ENCODE measurements at places on chromosomes 3 and 15.

DNA sequence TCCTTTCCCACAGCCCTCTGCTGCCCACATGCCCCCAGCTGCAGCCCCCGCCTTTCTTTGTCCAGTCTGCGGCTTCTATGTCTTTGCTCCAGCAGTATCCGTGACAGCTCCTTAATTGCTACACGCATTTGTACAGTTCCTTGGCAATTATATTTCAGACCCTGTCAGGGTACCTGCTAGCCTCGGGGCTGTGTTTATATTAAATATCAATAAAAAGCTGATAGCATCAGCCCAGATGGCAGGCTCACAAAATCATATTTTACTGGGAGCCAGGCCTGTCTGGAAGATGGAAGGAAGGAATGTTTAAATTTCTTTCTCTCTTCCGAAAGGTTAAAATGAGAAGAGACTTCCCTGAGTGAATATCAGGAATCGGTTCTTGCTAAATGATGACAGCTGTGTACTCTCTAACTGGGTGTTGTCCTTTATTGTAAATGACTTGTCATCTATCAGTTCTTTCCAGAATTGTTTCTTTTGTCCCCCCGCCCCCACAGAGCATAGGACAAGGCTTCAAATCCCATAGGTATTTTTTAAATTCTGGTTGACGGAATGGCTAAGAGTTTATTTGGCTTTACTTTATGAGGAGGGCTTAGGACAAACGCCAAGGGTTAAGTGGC, 378.1 kb downstream of the LRTM1 start:
- no peak for DNase-seq

- DNase-seq: no peak
Observed at GRCh38 chr3:113158171-113158570, 53.2 kb upstream of the BOC start.

GRCh38 chr3:52153389-52154096, 680 bp downstream of the POC1A start:
- no peak for DNase-seq

GRCh38 chr3:15982667-15983196, 185.0 kb upstream of the ANKRD28 start:
- no peak for DNase-seq

- no peak for DNase-seq
Observed at GRCh38 chr15:69616558-69616957, 163.9 kb downstream of the RPLP1 start.

DNA sequence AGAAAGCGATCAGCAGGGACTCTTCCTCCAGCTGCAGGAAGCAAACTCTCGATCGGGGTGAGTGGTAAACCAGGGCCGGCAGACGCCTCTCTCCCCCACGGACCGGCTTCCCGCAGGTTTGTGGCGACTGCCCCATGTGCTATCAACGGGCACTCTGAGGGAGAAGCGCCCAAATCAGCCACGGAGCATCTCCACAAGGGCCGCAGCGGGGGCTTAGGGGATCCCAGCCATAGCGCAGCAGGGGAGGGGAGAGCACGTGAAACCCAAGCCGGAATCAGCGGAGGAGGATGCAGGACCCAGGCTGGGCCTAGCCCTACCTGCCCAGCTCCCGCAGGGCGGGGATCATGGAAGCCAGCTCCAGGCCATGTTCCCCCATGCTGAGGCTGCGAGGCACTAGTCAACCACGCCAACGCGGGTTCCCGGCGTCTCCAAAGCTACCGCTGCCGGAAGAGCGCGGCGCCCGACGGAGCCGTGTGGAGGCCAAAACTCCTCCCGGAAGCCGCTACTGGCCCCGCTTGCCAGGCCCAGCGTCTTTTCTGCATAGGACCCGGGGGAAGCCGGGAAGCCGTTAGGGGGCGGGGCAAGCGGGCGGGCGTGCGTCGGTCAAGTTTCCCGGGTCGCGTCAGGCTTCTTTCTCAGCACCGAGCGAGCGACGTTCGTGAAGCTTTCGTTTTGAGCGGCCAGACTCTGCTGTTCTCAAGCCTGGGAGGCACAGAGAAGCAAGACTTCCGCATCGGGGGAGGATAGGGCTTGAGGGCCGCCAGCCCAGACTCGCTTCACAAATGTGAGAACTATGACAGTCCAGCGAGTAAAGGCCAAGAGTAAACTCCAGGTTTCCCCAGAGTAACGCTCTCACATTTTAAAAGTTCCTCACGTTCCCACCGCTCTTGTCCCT, at the start of gene ATR:
Gene ATR, minus strand, starts transcription at position 405 of the 895 bp plus-strand sequence. Its CDS starts 29 bp downstream, at position 376.
- peak; percentile 96 for DNase-seq

DNA sequence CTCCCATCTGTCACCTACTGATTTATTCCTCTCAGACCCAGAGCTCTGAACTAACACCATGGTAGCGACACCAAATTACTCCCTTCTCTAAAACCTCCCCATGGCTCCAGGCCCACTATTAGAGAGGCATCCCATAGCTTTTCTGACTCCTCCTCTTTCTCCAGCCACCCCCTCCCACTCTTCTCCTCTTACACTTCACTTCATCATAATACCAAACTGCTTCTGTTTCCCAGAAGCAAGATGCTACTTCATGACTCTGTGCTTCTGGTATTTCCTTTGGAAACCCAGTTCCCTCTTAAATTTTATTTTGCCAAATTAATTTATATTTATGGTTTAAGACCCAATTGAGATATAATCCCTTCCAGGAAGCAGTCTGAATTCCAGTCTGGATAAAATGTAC, 465.1 kb upstream of the PDZRN3 start:
- DNase-seq: no peak

DNA sequence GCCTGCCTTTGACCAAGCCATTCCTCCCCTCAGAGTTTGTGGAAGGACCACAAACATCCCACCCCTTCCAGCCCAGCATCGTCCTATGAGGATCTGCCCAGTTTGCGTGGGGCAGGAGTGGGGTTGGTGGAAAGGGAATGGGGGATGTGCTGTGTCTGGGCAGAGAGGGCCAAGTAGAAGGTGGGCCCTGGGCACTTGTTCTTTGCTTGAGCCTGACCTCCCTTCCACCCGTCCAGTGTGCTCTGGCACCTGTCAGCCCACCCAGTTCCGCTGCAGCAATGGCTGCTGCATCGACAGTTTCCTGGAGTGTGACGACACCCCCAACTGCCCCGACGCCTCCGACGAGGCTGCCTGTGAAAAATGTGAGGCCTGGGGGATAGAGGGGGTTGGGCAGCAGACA, 10.3 kb downstream of the SPINT1 start:
- DNase-seq: no peak

GRCh38 chr3:37491776-37492175, 317.4 kb upstream of the LRRFIP2 start:
- no peak for DNase-seq

GRCh38 chr3:61928039-61928438, 366.7 kb downstream of the PTPRG start:
- no peak for DNase-seq

- DNase-seq: no peak
Observed at GRCh38 chr3:51122944-51123343, 262.1 kb upstream of the MANF start.

GRCh38 chr15:48888191-48888590, 10.3 kb downstream of the EID1 start:
- no peak for DNase-seq

DNA sequence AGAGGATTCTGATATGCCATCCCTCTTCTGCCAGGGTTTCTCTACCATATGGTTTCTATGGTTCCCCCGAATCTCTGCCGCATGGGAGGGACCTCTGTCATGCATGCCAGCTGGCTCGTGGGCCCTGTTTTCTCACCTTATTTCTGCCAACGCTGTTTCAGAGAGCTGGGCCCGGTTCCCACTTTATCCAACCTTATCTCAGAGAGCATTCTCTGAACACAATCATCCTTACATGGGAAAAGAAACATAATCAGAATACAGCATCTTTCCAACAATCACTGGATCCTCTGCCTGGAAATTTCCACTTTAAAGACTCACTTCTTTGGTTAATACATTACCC, 234.5 kb upstream of the ZBTB20 start:
- DNase-seq: no peak

- no peak for DNase-seq
Observed at GRCh38 chr3:140088513-140088912, 153.5 kb downstream of the CLSTN2 start.

DNA sequence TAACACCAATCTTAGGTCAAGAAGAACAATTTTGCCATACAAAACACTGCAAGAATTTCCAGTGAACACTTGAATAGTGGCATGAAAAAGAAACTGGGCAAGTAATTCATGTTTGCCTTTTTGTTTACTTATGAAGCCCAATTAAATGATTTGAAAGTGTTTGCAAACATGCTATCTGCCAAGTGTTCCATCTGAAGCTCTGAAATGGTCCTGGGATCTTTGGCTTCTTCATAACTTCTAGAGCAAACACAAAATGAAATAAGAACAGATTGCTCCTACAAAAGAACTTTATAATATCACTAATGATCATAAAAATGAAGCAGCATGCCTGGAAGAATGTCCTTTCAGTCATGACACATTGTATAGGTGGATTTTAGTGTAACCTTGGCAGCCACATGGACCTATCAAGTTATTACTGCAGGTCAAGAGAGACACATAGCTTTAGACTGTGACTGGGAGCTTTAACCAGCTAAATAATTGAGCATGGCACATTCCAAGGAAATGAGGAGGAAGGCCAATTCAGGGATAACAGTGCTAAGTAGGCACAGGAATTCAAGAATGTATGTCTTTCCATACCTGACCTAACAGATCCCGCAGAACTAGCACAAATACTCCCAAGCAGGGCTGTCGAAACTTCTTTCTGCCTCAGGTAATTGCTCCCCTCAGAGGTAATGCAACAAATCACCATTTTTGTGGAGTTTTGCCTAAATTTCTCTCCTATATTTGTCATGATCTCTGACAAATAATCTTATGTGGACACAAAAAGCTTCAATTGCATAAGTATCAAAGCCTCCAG, 144.6 kb downstream of the DUT start:
- DNase-seq: no peak

DNA sequence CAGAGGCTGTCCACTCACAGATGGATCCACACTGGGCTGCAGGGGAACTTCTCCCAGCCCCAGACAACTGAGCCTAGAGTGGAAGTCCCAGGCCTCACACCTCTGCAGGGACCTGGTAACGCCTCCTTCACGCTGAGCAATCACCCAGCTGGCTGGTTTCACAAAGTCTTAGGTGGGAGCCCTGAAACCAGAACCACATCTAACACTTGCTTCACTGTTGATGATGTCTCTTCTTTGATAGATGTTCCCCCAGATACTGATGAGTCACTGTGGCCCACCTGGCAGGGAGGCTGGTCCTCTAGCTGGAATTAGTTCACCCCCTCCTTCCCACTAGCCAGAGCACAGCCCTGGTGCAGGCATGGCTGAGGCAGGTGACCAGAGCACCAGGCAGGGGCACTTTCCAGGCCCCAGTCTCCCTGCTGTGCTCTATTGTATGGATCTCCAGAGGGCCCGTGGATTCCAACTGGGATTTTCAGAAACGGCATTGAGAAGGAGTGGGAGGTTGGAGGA, 33.5 kb downstream of the MYL3 start:
- DNase-seq: peak; percentile 35

- no peak for DNase-seq
Observed at GRCh38 chr3:23811919-23812318, 6.2 kb downstream of the UBE2E1 start.

GRCh38 chr3:20073683-20074082, 33.4 kb downstream of the KAT2B start:
- DNase-seq: no peak

GRCh38 chr3:48855681-48856447, 8.2 kb upstream of the PRKAR2A start:
- no peak for DNase-seq

GRCh38 chr3:181510500-181510899, 201.2 kb upstream of the SOX2 start:
- DNase-seq: no peak

DNA sequence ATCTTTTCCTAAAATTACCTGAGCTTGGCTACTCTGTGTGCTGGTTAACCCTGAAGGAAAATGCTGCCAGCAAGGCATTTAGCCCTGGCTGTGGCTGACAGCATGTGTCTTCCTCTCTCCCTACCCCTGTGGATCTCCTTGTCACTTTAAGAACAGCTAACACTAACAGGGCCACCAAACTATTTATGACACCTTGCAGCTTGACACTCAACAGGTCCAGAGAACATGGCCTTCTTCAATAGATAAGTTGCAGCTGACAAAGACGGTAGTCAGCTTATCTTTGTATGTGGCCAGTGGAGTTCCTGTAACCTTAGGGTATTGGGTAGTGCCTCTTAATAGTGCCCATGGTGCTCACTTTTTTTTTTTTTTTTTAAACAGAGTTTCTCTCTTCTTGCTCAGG, 32.0 kb upstream of the COPB2 start:
- no peak for DNase-seq

DNA sequence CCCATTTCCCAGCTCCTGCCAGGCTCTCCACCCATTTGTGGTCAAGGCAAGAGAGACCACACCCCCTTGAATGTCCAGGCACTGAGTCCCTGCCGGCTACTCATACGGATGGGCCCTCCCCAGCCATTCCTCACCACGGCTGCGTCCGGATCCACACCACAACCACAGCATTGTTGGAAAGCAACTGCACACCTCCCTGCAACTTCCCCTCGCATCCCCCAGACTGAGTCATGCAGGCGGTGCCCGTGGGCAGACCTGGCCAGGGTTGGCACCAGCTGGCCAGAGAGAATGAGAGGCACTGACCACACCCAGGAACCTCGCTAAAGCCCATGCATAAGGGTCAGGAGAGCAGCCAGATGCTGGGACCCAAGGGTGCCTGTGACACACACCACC, 30.5 kb downstream of the LOXL1 start:
- no peak for DNase-seq

DNA sequence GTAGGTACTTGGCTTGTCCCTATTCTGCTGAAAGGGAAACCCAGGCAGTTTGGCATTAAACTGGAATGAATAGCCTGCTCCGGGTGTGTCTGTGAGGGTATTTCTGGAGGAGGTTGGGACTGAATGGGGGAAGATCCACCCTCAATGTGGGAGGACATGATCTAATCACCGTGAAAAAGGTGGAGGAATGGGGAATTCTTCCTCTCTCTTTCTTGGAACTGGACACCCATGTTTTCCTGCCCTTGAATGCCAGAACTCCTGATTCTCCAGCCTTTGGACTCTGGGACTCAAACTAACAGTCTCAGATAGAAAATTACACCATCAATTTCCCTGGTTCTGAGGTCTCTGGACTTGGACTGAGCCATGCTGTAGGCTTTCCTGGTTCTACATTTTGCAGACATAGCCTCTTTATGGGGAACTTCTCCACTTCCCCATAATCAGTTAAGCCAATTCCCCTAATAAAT, 391.7 kb downstream of the EDEM1 start:
- DNase-seq: no peak

GRCh38 chr3:159443266-159443665, 545.4 kb upstream of the IL12A start:
- no peak for DNase-seq

DNA sequence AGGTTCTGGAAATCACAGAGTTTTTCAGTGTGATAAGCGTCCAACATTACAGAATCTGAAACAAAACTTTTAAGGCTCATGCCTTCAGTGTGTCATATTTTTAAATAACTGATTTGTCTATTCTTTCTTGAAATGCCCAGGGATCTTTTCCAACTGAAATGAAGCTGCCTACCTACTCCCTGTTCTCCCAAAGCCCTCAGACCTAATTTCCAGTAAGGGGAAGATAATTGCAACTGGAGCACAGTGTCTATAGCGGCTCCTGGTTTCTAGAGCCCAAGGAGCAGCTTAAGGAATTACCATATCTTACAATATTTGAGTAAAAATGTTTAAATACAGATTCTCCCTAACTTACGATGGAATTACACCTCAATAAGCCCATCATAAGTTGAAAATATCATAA, 33.0 kb downstream of the LRRC2 start:
- DNase-seq: no peak

Data from CD4-positive, alpha-beta T cell treated with Interleukin-17A for 1 hour (primary cell).